ENCODE measurements at places on chromosomes 4 and X.
A peak's percentile ranks its signal among the peaks of the same experiment; 100 is the strongest.

DNA sequence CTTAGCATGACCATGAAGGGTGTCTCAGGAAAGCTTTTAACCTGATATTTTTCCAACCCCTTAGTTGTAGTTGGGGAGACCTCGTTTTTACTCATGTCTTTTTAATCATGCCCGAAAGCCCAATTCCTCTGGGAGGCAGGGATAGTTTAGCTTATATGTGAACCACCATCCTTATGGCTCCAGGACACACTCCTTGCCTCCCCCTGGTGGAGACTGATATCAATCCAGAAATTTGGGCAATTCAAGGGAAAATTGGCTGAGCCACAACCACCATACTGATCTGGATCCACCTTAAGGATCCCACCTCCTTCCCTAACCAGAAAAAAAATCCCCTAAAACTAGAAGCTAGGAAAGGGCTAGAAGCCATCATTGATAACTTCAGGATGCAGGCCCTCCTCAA, 13.4 kb upstream of the COL25A1 start:
- no peak for DNase-seq

DNA sequence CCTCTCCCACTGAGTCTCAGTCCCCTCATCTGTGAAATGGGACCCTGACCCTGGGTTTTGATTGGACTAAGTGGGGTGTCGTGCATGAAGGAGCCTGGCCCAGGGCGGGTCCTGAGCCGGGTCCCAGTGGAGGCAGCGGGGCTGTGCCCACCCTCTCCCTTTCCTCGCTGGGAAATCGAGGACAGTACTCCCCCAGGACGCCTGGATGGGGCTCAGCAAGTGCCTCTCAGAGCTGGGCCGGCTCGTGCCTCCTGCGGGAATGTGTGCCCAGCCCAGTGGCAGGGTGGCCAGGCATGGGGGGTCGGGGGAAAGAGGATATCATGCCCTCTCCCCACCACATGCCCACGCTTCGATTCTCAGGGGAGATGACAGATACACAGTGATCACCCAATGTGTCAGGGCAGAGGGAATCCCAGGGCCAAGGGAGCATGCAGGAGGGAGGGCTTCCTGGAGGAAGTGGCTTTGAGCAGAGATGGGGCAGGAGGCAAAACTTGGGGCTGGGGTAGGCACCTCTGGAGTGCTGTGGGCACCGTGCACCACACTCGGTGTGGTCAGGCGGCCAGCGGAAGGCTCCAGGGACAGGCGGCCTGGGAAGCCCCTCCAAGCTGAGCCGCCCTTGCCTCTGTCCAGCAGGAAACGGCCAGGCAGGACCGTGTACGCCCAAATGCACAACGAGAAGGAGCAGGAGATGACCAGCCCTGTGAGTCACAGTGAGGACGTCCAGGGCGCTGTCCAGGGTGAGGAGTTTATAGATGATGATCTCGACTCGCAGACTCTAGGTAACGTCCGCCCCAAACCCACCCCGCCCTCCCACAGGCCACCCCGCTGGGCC, 203.0 kb downstream of the AFAP1 start:
- no peak for DNase-seq

- no peak for DNase-seq
These were observed 94.0 kb downstream of the AFAP1 start for GRCh38 chr4:7845493-7846128.

- DNase-seq: no peak
These were observed 472.5 kb downstream of the PCDH10 start for GRCh38 chr4:133621628-133622027.

DNA sequence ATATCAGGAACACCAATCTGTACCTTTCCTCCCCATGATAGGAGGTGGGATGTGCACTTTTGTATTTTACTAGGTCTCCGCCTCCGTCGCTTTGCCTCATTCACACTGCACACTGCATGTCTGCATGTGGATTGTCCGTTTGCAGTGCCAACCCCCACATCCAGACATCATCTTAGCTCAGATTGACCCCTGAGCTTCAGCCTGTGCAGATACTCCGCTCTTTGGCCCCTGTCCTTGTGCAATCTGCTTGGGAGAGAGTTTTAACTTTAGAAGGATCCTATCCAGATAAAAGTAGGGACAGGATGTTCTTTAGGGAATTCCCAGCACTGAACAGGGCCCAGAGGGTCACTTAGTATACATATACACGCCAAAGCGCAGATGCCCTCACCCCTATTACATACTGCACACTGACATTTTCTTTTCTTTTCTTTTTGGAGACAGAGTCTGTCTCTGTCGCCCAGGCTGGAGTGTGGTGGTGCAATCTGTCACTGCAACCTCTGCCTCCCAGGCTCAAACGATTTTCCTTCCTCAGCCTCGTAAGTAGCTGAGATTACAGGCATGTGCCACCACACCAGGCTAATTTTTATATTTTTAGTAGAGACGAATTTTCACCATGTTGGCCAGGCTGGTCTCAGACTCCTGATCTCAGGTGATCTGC, 43.3 kb upstream of the FBXW7 start:
- DNase-seq: no peak

DNA sequence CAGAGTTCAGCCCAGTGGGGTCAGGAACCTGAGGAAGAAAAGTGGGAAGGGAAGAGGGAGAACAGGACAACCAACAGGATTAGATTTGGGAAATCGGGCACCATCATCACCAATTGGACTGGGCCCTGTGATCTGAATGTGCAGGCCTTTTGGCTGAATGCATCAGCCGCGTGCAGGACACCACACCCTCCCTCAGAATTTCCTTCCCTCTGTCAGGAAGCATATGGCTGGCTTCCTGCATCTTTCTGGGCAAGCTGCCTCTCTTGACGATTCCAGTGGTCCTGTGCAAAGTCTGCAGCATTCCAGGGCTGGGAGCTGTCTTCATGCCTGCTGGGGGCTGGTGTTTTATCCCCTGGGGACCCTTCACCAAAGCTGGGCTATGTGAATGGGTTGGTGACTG, 16.4 kb downstream of the MAGEA4 start:
- no peak for DNase-seq

DNA sequence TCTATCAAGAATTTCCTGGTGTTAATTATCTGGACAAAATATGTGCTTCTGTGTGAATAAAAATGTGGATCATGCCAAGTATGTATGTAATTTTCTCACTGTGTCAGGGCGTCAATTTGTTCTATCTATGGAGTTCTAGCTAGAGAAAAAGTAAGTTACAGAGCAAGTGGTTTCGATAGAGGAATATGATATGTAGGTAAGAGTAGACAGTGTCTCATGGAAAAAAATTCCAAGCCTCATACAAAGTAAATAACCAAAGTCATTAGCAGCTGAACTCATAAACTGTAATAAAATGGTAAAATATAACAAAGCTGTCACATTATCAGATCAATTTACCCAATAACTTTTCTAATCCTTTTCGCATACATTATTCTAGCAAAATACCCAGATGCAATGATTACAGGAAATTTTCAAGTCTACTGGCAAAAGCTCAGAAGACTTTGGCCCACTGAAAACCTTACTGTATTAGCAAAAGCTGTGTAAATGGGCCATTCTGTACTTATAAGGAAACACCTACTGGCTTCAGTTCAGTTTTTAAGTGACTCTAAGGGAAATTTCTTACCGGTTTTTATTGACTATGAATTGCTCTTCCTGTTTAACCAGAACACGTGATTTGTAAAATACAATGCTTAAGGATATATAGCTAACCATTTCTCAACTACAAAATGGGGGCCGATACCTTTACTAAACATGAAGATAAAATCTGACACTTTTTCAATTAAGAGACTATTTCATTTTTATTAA, 121.0 kb upstream of the ARSJ start:
- DNase-seq: no peak

DNA sequence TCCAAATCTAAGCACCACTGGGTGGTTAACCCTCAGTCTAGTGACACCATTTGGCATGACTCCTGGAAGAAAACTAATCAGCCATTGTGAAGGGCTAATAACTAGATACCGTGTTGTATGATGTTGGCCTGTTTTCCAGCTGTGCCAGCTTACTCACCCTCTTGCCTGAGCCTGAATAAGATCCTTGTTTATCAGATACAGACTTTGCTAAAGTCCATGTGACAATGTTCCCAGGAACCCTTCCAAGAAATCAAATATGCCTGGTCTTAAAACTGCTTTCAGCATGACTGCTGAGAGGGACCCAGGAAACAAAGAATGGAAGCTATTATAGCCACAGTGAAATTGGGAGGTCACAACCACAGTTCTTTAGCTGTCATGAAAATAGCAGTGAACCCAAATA, 640.8 kb upstream of the INTU start:
- DNase-seq: no peak

- DNase-seq: peak; percentile 6
These were observed 6.9 kb upstream of the HAUS3 start for GRCh38 chr4:2248821-2249261.

DNA sequence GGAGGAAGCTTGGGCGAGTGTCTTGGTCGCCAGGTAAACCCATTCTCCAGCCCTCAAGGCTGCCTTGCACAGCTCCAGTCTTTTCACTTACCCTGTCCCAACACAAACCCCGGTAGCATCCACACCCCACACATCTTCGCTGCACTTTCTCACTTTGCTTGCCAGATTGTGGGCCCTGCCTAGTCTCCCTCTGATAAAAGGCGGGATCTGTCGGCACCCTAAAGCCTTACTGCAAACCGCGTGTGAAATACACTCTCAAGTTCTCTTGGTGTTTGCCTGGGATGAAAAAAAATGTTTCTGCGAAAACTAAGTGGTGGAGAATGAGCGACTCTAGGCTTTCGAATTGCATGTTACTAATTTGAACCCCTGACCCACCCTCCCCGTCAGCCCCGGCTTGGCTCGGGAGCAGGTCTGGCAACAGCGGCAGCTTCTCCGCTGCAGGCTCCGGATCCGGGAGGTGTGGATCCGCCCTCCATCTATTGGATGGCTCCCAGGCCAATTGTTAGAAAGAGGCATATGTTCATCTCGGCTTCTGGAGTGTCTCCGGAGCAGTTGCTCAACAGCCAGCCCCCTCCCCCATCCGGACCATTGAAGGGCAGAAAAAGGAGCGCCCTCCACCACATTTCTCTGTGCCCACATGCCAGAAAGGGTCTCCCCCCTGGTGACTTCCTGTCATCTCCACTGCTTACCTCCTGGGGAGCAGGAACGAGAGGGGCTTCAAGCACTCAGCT, 3.0 kb upstream of the CITED1 start:
- no peak for DNase-seq

DNA sequence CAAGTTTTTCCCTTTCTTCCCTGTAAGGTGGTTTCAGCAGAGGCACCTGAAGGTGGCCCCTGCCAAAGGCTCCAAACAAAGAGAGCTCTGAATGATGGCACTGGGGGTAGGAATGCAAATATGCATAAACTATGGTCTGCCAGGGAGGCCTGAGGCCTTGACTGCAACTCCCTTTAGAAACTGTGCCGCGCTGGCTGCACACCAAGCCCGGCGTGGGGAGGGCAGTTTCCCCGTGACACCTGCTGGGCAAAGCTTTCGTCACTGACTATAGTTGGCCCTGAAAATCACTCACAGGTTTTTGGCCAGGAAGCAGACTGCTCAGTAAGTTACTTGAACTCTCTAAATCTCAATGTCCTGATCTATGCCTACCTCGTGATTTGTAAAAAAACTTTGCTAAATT, 97.8 kb upstream of the ATOH1 start:
- DNase-seq: no peak

DNA sequence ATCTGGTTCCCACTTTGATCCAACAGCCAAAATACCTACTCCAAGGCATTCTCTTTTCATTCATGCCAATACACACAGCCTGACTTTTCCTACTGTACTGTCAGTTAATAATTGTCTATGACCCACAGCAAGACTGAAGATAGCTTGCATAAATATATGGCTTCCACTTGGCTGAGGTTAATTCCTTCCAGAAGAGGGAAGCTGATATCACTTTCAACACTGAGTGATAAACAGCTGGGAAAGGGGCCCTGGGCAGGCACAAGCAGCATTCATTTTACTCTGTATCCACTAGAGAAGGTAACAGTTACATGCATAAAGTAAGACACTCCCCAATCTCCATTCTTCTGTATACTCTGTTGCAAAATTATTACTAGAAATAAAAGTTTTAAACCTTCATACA, 200.2 kb upstream of the UGT8 start:
- no peak for DNase-seq

Data from stimulated activated naive CD8-positive, alpha-beta T cell treated with anti-CD3 and anti-CD28 coated beads, Interleukin-15, amount 100 ng/mL, for 72 hours (primary cell).